Kasumi-1 (cell line): ENCODE measurements at places on chromosomes 2 and 18.

DNA sequence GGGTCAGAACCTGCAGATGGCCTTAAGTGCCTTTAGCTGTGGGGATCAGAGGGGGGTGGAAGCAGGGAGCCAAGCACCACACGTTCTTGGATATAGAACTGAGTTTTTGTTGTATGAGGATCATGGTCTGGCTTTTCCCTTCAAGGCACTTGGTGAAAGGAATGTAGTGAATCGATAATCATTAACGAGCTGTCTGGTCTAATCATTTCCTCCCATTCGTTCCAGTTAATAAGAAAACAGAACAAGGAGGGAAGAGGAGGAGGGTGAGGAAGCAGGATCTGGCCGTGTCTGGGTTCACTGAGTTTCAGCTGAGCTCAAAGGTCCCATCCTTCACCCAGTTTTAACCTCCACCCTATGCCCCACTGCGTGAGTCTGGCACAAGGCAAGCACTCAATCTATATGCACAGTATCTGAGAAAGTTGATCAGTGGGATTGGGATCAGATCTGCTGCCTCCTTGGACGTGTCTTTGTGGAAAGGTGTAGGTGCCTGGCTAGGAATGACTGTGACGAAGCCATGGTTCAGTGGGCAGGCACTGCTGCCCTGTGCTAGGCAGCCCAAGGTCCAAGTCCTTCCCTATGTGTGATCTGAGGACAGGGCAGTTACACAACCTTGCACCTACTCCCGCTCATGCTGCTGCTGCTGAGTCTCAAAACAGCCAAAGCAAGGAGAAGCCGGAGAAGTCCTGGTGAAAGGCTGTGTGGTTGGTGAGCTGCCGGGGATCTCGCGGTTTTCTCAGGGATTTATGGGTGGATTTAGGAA, 54.8 kb downstream of the GALNT14 start:
- no peak for DNase-seq

GRCh38 chr2:154638783-154639182, 59.7 kb upstream of the KCNJ3 start:
- no peak for DNase-seq

DNA sequence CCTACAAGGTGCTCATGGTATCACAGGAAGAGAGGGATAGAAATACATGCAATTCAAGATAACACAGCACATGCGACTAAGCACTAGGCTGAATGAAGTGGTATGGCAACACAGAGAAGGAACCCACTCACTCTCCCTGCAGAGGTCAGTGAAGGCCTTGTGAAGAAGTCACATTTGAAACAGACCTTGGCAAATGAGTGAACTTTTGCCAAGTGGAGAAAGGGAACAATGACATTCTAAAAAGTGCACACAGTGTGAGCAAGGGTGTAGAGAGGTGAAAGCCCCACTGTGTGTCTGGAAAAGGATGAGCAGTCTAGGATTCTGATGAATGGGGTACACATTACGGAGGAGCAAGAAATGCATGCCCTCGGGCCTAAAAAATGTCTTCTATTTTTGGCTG, 23.3 kb downstream of the KLF7 start:
- peak; percentile 4 for DNase-seq

- peak; percentile 89 for DNase-seq
Measured at GRCh38 chr2:193584522-193584938, 1389.8 kb upstream of the TMEFF2 start.

DNA sequence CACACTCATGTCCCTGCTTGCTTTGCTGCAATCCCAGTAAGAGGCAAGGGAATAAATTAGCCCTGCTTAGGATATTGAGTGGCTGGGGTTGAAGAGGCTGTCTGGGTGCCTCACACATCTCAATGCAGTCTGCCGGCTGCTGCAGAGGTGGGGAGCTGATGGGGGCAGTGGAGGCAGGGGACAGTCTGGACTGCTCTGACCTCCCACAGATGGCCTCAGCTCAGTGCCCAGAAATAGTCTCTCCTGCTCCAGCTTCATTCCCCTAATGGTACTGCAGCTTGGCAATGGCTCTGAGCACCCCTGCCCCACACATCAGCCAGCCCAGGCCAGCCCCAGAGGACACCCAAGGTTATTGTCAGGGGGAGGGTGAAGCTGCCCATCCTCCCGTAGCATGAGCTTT, 21.5 kb upstream of the TNS1 start:
- DNase-seq = no peak
